Stimulated activated CD4-positive, alpha-beta T cell treated with anti-CD3 and anti-CD28 coated beads, Interleukin-4, amount 100 ng/mL, for 4 hours (primary cell): ENCODE measurements at places on chromosomes 1 and 21.
A peak's percentile ranks its signal among the peaks of the same experiment; 100 is the strongest.

GRCh38 chr1:227449741-227450441, 113.5 kb upstream of the ZNF678 start:
- DNase-seq: no peak

DNA sequence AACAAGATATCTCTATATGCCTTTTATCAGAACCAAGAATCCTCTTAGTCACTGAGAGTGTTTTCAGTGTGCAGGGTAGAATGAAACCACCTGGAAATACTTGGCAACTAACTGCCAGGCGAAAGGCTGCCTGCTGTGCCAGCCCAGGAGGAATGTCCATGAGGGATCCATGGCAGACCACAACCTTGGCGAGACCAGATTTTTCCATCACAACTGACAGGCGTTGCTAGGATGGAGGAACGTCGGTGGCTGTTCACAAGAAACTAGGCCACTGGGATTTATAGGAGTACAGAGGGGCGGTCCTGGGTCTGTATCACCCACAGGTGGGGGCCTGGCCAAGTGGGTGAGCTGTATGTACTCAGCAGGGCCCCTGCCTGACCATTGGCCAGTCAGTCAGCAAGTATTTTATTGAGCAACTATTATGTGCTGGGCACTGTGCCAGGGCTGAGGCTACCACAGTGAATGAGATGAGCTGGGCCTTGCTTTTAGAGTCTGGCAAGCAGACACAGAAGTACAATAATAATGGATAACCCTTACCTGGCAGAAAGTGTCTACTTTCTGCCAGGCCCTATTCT, 199.4 kb downstream of the FOXD2 start:
- DNase-seq: no peak

GRCh38 chr1:246528933-246529731, 22.1 kb upstream of the SMYD3 start:
- DNase-seq: no peak

GRCh38 chr1:150484431-150484830, 2.8 kb upstream of the TARS2 start:
- no peak for DNase-seq

DNA sequence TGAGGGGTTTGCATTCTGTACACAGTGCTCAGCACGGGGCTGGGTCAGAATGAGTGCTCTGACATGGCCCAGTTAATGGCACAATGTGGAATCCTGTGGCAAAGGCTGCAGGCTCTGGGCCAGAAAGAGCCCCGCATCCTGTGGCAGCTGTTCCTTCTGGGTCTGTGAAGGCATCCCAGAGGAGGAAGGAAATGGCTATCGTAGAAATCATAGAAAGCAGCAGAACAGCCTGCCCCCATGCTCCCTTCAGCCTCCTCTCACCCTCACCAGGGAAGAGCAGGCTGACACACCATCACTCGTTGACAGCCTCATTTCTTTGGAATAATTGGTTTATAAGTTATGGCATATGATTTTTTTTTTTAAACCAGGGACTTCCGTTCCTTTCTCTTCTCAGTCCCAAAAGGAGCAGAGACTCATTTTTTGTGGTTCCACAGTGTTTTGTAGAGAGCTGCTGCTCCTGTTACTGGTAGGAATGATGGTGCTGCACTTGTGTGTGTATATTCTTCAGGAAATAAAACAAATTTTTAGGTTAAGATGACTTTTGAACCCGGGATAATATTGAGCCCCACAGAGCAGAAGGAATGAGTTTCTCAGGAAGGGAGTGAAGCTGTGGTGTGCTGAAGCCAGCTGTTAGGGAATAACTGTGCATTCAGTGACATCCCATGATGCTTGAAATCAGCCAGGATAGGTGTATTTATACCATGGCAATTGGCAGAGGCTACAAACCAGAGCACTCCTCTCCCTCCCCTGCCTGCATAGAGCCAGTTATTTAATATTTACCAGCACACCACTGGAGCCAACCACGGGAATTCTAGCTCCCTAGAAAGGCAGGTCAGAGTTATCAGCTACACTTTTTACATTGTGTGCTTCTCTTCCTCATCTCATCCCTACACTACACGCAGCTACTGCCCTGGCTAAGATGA, 32.0 kb downstream of the PLXNA2 start:
- DNase-seq: no peak

GRCh38 chr21:14528815-14529214, 17.3 kb downstream of the SAMSN1 start:
- DNase-seq: no peak

GRCh38 chr21:15521644-15522001, 208.2 kb upstream of the USP25 start:
- no peak for DNase-seq

GRCh38 chr1:93689521-93690223, 8.0 kb upstream of the BCAR3 start:
- no peak for DNase-seq

- no peak for DNase-seq
These were observed 2.5 kb upstream of the TRIM67 start for GRCh38 chr1:231159202-231159962.

DNA sequence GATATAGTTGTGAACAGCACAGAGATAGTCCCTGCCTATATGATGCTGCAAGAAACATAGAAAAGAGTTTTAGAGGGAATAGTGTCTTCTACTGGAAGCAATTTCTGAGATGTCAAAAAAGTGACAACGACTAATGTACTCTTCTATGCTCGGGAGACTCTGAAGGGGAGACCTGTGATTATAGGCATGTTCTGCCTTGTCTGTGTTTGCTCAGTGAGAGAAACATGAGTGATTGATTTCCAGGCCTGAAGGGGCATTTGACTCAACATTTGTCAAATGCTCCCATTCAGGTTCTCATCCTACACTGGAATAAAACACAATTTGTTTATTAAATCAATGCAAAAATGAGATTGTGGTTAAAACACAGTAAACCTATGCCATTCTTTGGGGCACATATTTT, 131.8 kb downstream of the CTH start:
- no peak for DNase-seq

DNA sequence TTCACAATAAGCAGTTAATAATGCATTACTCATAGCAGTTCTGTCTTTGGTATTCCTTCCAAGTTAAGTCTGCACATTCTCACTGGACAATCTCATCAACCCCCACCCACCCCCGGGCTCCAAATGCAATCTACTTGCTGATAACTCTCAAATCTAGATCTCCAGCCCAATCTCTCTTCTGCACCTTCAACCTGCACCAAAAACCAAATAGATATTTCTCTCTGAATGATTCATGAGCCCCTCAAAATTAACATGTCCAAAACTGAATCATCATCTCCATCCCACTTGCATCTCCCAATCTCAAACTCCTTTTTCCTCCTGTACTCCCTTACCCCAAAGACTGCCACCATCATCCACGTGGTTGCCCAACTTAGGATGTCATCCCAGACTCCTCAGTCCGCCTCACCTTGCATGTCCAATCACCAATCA, 2.7 kb downstream of the DOCK7 start:
- DNase-seq: no peak

DNA sequence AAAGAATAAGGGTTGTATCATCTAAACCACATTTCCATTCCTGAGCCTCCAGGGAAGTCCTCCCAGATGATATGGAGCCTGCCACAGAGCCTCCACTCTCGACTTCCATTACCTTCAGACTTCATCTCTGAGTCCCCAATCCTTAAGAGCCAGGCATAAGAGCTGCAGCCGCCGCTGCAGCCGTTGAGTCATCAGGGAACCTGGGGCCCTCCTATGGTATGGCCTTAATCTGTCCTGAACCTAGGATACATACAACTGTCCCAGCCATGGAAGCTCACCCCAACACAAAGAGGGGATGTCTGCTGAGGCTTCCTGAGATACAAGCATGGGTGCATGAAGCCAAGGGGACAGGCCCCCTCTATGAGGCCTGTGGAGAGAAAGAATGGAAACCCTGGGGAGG, 16.3 kb downstream of the TAL1 start:
- DNase-seq: no peak

GRCh38 chr1:209924390-209924789, 13.6 kb upstream of the SYT14 start:
- DNase-seq: no peak

DNA sequence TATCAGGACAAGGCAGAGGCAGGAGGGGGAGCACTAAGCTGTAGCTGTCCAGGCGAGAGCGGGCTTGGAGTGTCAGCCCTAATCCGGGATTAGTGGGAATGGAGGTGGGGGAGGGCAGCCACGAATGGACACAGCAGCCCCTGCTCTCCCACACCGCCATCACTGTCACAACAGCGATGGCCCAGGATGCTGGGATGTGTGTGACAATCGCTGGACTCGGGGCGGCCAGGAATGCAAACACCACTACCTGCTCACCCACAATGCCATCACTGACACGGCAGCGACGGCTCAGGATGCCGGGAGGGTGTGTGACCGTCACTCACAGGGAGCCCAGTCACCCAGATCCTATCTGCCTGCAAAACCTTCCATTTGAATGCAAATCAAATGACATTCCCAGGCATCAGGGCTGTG, 2.9 kb downstream of the C2CD2 start:
- DNase-seq: no peak

GRCh38 chr1:17669866-17670451, 85.2 kb upstream of the ACTL8 start:
- no peak for DNase-seq

- DNase-seq: peak; percentile 100
These were observed at the start of gene THRAP3 for GRCh38 chr1:36223996-36224536. THRAP3 (plus strand) TSS chr1:36224443; CDS start chr1:36282564, 58,121 bp downstream.

DNA sequence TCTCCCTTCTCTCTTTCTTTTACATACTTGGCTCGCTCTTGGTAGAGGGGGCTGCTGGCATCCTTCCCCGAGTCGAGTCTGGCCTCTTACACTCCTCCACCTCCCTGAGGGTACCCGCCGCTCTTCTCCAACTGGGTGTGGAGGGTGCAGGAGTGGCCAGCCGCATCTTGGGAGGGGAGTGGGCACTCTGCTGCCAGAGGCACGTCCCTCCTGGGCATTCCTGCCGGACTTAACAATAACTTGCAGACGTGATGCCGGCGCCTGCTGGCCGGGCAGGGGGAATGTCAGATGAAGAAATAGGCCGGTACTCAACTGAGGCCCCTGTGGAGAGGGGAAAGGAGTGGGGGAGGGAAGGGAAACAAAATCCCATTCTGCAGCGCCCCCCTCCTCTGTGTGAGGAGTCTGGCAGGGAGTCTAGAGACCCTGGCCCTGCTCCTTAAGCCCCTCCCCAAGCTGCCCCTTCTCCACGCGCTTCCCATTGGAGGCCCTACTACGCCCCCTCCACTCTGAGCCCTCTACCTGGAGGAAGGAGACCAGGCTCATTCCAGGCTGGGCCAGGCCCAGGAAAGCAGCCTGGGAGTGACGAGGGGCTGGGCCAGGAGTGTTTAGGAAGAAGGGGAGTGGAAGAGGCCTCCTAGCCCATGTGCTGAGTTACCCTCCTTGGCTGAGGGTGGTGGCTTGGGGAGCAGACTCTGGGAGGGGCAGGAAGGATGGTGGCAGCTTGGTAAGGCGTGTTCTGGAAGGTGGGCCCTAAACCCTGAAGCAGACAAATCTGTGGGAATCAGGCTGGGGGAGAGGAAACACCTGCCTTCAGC, 1.8 kb downstream of the ATP2B4 start:
- no peak for DNase-seq

DNA sequence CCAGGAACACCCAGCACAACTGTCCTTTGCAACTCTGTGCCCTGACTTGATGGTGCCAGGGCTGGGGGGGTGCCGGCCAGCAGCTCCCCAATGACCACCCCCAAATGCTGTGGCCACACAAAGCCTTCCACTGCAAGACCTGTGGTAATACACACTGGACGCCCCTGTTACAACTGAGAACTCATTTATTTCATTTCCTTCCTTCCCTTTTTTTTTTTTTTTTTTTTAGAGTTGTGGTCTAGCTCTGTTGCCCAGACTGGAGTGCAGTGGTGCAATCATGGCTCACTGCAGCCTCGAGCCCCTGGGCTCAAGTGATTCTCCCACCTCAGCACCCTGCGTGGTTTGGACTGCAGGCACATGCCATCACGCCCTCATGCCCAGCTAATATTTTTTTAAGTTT, 25.2 kb downstream of the TP73 start:
- no peak for DNase-seq

GRCh38 chr1:223227486-223228196, 84.6 kb upstream of the TLR5 start:
- no peak for DNase-seq

DNA sequence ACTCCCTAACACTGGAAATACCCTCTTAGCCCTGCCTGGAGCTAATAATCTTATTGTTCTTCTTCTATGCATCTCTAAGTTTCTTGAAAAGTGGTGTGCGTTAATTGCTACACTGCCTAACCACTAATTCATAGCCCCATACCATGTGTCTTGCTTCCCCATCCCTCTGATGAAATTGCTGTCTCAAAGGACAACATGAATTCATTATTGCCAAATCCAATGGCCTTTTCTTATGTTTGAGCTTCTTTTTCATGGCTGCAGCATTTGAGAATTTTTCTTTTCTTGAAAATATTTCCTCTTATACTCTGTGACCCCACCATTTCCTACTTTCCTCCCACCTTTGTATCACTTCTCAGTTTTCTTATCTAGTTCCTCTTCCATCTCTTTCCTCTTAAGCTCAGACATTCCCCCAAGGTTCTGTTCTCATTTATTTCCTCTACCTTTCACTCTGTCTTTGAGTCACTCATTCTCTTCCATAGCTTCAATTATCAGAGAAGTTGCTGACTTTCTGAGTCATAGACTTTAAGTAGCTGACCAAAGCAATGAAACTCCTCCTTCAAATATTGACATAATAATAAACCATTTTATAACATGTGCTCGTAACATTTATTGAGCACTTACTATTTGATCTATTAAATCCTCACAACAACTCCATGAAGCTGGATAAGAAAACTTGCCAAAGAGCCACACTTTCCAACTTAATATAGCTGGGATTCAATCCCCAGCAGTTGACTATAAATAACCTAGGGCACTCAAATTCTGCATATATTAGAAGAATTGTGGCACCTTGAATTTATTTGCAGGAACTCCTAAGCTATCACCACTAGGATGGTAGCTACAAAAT, 35.5 kb upstream of the ATP6V1G3 start:
- no peak for DNase-seq

DNA sequence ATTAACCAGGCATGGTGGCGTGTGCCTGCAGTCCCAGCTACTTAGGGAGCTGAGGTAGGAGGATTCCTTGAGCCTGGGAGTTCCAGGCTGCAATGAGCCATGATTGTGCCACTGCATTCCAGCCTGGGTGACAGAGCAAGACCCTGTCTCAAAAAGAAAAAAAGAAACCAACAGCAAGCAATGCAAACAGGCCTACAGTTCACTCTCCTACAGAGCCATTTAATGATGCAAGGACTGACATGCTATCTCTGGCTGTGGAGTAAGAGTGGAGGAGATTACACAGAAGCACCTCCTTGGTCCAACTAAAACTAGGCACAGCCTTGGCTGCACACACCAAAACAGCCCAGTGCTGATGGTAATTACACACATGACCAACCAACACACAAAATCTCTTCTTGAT, 127.5 kb upstream of the SOD1 start:
- DNase-seq: no peak

DNA sequence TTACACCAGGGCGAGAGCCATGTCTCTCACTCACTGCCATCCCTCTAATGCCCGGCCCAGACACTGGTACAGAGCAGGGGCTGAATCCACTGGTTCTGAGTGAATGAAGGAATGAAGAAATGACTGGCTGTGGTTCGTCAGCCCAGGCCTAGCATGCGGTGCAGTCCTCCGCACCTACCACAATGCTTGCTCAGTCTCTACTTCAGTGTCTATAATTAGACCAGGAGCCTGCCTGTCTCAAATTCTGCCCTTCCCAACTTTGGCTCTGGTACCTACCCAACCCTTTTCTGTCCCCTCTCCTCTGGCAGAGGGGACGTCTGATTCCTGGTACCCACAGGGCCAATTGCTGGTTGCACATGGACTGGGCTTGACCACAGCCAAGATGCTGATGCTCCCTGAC, 118.2 kb upstream of the GRIK3 start:
- DNase-seq: no peak
